NCI-H1048 (cell line): ENCODE measurements at places on chromosomes 13 and 19.

DNA sequence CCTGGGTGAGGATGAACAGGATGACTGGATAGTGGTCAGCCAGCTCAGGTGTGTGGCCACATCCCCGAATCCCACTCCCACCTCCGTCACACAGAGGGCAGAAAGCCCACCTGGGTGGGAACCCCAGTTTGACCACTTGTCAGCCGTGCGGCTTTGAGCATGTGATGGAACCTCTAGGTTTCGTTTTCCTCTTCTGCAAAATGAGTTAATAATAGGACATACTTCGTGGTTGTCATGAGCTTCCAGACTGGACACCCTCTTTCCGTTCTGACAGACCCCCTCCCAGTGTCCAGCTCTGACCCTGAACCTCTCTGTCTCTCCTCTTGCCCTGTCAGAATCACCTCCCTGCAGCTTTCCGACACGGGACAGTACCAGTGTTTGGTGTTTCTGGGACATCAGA lies 1.8 kb downstream of the AXL start:
- DNase-seq = no peak

DNA sequence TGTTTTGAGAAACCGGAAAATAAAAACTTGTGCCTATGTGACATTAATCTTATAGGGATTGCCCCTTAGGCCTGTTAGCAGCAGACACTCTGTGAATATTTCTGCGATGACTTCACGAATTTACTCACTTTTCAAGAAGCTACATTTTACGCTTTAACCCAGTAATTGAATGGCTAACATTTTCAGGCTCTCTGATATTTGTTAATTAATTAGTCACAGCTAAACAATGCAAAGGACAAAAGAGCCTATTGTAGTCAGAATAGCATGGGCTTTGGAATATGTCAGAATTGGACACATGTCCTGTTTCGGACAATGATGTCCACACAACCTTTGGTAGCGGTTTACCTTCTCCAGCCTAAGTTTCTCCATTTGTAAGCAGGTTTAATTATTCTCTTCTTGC lies 506.6 kb downstream of the EFNB2 start:
- DNase-seq = no peak

DNA sequence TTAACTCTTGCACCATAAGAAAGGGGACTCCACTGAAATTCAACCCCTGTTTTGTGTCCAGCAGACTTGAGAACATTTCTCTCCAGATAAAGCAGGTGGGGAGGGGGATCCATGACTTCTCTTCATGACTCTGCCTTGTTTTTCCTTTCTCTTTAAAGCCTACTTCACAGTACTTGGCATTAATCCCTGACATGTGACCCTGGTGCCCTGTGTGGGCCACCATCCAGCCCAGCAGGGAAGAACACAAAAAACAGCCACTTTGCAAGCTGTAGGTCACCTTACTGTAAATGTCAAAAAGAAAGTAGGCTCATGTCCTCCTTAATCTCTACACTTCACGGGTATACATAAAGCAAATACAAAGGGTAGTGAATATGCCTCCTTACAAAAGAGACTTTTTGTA lies 30.3 kb upstream of the TPP2 start:
- no peak for DNase-seq

DNA sequence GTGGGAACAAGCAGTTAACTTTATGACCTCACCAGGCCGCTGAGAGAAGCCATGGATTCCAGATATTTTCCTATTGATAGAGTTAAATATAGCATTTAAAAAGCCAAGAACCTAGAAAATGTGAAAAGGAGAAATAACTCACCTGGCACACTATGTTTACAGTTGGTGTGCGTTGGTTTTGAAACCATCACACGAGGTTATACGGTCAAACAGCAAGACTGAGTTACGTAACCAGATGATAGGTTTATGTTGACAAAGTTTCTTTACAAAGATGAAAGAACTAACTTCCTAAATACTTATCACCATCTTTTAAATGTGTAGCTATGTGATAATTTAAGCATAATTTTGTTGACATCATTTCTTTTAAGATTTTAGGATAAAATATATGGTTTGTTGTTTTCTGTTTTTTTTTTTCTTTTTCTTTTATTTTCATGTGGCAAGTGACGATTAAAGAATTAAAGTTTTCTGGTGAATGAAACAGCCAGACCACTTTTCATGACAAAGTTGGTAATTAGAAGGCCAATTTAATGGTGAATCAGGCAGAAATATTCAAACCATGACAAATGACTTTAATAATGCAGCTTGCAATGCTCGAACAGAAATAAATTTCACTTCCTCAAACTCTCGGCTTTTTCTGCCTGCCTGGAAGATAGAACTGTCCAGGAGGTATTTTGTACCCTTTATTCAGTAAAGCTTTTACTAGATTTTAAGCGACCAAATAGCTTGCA lies 339.1 kb upstream of the OBI1 start:
- DNase-seq = no peak

GRCh38 chr19:34409189-34410164 lies 5.3 kb downstream of the PDCD2L start:
- no peak for DNase-seq

DNA sequence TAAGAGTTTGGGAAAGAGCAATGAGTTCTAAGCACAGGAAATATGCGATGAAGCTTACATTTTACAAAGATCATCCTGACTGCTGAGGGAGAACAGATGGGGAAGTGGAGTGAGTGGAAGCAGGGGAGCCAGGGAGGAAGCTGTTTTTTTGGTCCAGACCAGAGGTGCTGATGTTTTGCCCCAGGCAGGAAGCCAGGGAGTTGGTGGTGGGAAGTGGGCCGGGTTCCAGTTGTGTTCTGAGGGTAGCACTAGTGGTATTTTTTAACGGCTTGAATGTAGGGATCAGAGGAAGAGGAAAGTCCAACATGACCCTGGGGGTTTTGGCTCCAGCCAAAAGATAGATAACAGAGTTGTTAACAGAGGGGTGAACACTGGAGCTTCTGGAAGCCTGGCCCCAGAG lies 20.7 kb upstream of the OLFM4 start:
- DNase-seq = no peak

DNA sequence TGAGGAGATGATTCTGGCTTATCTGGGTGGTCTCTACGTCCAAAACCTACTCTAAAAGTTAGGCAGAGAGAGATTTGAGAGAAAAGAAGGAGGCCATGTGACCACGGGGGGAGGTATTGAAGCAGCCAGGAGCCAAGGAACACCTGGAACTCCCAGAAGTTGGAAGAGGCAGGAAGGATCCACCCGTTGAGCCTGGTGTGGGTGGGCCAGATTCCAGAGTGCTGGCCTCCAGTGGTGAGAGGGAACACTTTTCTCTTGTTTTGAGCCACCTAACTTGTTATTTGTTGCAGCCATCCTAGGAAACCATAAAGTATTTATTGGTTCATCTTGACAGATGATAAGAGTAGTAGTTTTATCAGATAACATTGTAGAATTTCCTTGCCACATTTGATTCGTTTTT lies 396.9 kb downstream of the MYO16 start:
- no peak for DNase-seq

- DNase-seq = no peak
Observed at GRCh38 chr19:16027528-16027927, 48.8 kb upstream of the TPM4 start.

- no peak for DNase-seq
Observed at GRCh38 chr19:36128392-36128736, 11.5 kb upstream of the CAPNS1 start.

- no peak for DNase-seq
Observed at GRCh38 chr13:72740015-72740414, 12.3 kb downstream of the BORA start.

DNA sequence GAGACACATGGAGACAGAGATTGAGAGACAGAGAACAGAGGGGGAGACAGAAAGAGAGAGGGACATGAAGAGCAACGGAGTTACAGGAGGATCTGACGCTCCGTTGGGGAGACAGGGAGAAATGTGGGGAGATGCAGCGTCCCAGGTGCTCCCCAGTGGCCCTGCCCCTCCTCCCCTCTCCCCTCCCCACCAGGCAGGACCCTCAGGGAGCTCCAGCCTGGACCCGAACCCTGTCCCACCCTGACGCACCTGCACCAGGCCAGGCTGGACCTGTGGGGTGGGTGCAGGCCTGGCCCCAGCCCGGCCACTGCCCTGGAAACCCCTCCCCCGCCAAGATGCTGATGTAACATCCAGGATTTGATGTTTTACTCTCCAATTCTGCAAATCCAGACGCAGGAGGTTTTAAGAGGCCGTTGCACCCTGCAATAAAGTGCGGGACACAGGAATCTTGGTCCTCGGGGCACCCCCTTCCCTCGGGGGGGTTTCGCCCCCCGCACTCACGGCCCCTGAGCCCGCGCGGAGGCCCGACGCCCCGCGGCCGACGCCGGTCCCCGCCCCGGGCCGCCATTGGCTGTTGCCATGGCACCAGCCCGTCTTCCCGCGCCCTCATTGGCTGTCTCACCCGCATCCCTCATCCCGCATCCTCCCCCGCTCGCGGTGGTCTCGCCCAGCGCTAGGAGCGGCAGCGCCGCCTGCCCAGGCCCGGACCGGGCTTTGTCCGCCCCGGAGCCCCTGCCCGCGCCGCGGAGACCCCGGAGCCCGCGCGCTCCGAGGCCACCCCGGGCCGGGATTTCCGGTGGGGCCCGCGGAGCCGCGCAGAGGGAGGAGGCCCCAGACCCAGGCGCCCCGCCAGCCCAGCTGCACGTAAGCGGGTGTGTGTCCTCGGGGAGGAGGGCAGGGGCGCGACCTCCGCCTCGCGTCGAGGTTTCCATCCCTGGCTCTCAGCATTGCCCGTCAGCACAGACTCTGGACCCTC lies at the start of gene APC2:
TSS of gene APC2 (plus strand) at position 655 of the 976 bp plus-strand sequence. CDS start 2,881 bp downstream, outside the sequence.
- DNase-seq = no peak

- DNase-seq = no peak
Observed at GRCh38 chr13:20590561-20590960, 23.6 kb downstream of the IFT88 start.

DNA sequence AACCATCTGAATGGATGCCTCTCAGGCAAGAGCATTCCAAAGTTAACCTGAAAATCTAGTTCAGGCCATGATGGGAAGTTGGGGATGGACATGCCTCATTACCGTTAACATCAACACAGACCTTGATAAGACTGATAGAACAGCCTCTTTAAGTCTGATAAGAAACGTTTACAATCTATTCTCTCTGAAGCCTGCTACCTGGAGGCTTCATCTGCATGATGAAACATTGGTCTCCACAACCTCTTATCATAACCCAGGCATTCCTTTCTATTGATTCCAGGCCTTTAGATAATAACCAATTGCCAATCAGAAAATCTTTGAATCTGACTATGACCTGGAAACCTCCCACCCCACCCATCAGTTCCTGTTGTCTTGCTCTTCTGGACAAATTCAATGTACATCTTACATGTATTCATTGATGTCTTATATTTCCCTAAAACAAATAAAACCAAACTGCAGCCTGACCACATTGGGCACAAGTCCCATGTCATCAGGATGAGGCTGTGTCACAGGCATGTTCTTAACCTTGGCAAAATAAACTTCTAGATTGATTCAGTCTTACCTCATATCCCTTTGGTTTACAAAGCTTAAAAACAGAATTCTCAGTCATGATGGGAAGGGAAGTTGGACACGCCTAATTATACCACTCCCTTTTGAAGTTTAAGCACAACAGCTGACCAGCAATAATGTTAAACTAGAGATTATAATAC lies 843.8 kb upstream of the SPRY2 start:
- no peak for DNase-seq

DNA sequence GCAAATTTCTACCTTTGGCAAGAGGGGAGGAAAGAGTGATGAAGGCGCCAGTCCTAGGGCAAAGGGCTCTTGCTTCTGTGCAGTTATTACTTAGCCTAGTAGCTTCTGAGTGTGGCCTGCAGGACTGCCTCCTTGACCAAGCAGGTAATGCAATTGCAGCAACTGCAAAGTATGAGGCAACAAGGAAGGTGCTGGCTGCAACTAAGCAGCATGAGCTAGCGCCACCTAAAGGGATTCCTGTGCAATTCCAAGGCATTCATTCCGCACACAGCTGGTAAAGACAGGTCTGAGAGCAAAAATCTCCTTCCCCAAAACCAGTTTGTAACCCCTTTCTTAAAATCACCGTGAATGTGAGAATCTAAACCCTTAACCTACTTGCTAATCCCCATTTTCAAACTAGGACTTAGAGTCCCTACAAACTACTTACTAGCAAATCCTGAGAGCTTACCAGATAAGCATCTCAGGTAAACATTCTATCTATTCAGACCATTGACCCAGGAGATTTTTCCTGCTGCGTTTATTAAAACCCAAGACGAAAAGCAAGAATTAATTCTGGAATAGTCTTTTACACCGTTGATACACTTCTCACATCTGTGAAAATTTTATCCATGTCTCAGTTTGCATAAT lies 62.9 kb downstream of the DCT start:
- no peak for DNase-seq

DNA sequence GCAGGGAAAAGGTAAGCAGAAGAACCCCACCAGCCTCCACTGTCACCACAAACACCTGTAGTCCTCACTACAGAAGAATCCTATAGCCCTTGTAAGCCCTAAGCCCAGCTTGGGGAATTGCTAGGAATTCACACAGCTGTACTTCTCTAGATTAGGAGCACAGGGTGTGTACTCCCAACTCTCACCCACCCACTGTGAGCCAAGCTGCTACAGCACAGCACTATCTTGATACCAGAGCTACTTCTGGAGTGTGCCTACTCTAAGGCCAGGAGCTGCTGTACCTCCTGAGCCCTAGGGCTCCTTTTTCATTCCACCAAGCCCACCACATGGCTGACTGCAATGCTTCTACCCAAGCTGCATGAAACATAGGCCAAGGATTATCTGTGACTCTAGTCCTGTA lies 122.3 kb upstream of the WASF3 start:
- no peak for DNase-seq
